ENCODE measurements at places on chromosomes 1 and 21.

DNA sequence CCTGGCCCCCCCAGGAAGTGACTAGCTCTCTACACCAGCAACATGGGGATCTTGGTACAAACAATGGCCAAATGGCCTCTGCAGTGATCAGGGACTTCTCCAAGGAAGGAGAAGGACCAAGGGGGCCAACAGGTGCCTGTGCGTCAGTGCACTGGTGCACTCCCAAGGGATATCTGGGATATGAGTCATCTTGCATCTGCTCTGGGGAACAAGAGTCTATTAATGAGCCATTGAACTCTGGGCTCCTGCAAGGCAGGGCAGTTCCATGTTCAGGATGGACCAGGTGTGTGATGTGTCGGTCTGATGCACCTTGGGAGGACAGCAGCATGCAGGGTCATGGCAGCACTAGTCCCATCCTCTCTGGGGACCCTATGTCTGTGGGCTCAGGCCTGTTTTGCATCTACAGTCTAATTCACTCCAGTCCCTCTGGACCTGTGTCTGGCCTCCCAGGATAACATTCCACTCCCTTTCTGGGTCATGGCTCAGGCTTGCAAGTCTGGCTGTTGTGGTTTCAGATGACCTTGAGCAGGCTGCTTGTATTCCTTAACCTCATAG lies 125.3 kb downstream of the TRABD2B start:
- DNase-seq = no peak

GRCh38 chr1:198809247-198809646 lies 170.4 kb downstream of the PTPRC start:
- DNase-seq = no peak

DNA sequence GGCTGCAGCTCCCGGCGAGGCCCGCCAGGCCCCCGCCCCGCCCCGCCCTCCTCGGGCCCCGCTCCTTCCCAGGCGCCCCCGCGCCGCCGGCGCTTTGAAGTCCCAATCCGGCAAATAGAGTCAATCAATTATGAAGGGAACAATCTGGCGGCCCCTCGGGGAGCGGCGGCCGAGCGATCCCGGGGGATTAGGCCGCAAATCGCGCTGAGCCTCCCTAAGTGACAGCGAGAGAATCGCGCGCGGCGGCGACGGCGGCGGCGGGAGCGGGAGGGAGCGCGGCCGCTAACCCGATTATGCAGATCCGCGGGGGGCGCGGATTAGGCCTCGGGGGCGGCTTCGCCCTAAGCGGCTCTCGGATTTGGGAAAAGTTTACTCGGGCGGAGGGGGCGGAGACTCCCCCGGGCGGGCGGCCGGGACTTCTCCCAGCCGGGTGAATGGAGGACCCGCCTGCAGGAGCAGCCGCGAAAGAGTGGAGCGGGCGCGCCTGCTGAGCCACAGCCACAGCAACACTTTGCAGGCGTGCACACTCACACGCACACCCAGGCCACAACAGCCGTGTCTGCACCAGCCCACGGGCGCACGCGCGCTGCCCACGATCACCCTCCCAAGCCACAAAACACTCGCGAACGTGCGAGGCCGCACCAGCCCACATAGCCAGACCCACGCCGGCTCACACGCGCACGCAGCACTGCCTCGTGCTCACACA lies 23.0 kb upstream of the DMBX1 start:
- DNase-seq = no peak

DNA sequence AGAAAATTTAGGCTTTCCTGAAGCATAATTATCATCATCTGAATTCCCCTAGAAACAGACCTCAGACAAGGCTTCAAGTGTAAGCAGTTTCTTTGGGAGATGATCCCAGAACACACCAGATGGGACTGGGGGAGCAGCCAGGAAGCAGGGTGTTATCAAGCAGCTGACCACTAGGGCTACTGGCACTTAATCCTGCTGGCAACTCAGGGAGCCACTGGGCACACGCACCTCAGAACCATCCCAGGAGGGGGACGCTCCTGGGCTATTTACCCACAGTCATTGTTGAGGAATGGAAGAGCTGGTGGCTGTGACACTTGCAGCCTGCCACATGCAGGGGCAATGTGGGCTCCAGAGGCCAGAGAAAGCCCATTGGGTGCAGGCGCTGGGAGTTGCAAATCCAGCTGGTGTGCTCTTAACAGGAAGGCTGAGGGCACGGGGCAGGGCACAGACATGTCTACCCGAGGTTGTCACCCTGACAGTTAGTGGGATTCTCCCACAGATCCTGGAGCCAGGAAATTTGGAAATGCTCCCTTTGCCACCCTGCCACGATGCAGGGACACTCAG lies 15.1 kb upstream of the IL22RA1 start:
- no peak for DNase-seq

GRCh38 chr1:219858980-219859379 lies 69.4 kb downstream of the SLC30A10 start:
- no peak for DNase-seq

DNA sequence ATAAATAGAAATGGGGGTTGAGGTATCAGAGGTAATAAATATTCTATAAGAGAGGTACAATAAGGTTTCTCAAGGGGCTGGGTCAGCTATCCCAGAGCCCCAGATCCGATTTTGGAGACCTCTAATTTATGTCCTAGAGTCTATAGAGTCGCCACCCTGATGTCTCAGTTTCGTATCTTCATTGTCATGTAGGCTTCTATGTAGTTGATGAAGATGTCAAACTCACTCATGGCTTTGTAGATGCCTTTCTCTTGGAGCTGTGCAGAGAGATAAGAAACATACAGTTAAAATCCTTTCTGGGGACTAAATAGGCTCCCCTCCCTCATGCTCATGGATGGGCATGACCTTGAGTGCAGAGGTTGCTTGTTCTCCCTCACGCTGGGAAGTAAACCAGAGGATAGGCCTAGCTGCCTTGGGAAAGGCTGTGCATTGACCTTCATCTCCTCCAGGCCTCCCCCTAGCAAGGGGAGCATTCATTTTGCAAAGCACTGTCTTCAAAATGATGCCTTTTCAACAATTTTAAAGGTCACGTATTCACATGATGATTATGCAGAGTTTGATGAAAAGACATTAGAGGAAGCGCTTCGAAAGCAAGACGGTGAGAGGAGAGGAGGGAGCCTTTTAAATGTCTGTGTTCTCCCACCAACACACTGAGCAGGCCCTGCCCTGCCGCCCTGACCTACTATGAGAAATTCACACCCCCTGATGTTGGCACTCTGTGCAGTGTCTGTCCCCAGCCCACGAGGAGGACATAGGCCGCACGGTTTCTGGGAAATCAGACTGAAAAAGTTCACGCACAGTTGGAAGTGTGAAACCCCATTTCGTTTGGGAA lies 1.9 kb upstream of the IL19 start:
- DNase-seq = peak; percentile 52

DNA sequence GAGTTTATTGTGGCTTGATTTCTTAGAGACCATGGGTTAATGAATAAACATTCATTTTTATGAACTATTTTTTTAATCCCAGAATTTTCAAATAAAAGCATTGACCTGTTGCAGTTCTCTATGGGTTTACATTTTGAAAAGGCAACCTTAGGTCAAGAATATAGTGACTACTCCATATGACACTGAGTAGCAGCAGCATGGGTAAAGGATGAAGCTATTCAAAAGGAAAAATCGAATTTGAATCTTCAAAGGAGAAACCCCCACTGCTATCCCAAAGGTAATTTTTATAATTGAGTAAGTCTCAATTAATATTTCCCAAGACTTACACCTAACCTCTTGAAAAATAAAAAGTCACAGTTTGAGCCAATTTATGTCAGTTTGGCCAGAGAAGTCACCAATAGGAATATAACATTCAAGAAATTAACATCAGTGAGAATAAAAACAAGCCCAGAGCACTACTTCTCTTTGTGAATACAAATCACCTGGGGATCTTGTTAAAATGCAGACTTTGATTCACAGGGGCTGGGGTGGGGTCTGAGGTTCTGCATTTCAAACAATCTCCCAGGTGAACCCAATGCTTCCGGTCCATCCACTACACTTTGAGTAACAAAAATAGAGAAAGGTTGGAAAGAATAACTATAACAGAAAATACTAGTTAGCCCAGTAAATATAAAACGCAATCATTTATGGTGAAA lies 39.8 kb downstream of the USP1 start:
- DNase-seq = no peak

DNA sequence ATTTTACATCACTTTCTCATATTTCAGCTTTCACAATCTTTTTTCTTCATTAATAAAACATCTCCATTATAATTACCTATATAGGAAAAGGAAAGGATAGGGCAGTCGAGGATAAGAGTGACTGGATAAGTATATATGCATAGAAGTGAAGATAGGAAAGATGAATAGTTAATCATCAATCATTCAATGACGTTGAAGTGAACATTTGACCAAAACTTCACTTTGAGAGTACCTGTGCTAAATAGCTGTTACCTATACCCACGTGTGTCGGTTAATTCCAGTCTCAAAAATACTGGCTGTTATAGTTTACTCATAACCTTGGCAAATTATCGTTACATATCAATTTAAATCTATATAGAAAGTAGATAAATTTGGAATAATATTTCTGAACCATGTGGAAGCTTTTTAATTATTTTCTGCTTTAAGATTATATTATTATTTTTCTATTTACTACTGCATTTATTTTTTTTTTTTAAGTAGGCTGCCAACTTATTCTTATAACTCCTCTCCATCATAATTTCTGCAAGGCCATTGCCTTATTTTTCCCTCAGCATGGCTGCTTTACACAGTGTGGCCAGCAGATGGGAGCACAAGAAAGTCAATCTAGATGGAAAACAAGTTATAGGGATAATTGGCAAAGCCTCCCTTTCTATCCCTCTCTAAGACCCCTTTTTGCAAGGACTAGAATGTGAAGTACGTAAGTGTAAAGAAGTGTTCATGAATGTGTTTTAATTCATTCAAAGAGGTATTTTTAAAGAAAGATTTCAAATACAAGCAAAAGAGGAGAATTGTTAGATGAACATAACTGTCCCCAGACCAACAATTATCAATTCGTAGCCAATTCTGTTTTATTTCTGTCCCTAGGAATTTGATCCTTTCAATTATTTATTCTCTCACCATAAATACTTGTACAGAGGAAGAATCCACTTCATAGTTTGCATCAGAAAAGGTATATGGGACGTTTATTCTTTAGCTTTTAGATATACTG lies 290.4 kb downstream of the KCNT2 start:
- DNase-seq = no peak

- DNase-seq = no peak
Observed at GRCh38 chr1:118461154-118461553, 276.1 kb upstream of the SPAG17 start.

DNA sequence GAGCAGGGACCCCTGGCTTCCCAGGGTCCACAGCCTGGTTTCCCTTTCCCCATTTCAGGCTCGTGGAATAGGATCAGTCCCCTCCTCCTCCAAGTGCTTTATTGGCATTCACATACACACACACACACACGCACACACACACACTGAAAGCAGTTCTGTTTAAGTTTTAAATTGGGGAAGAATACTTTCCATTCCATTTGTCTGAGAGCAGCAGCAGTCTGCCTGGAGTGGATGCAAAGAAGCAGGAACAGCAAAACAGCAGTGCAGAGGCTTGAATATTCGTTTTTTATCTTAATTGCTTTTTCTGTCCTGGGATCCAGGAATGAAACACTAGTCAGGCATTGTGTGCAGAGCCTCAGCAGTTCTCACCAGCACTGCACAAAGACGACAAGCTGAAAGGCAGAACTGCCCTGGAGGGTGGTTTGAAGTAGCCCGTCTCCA lies 7.1 kb downstream of the CYB561D1 start:
- no peak for DNase-seq

DNA sequence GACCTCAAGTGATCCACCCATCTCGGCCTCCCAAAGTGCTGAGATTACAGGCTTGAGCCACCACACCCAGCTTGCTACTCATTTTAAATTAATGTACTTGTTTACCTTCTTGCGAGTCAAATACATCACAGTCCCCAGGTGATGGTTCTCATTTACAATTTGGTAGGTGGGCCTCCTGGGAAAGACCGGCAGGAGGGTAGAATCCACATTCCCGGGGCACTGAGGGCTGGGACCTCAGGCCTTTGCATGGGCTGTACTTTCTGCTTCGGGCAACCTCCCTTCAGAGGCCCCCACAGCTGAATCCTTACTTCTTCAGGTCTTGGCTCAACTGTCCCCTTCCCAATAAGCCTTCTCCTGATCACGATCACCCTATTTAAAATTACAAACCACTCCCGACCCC lies 165.5 kb downstream of the KAZN start:
- DNase-seq = no peak

DNA sequence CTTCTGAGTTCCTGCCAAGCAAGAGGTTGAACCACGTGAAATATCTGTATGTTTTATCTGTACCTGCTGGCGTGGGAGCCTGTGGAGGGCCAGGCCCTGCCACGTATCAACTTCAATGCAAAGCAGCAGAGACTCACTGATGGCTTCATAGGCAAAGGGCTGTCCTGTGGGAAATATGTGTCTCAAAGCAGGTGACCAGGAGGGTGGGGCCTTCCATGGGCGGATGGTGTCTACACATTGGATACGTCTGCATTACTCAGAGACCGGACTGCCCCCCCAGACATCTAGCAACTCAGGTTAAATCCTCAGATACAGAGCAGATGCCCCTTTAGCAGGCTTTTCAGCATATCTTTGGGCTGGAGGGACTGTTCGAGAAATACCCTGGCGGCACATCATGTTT lies 210.8 kb upstream of the C1orf174 start:
- no peak for DNase-seq

DNA sequence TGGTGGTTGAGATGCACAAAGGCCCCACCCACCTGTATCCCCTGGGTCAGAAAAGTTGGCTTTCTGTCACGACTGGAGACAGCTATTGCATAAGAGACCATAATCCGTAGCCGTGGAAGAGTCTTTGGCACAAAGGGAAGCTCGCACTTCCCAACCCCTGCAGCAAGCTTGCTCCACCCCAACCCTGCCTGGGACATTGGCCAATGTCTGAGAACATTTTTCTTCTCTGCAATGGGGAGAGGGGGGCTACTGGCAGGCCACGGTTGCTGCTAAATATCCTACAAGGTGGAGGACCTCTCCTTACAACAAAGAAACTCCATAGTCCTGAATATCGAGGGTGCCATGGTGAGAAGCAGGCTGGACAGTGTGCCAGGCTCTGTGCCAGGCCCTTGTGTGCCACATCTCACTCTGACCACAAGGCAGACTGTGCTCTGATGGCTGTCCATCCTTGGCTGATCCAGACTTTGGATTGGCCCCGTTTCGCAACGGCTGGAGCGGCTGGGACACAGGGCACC lies 104.1 kb downstream of the CSMD2 start:
- no peak for DNase-seq

GRCh38 chr1:24921412-24921811 lies 8.7 kb downstream of the RUNX3 start:
- no peak for DNase-seq

DNA sequence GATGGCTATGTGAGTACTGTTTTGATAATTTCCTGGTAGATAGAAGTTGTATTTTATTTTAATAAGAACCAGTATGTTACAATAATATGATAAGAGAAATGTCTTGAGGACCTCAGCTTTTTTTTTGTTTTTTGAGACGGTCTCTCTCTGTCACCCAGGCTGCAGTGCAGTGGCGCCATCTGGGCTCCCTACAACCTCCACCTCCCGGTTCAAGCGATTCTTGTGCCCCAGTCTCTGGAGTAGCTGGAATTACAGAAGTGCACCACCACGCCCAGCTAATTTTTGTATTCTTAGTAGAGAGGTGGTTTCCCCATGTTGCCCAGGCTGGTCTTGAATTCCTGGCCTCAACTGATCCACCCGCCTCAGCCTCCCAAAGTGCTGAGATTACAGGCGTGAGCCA lies 968.1 kb upstream of the ADGRL4 start:
- no peak for DNase-seq
